Foreskin melanocyte (primary cell): ENCODE measurements at places on chromosomes 12 and 14.

DNA sequence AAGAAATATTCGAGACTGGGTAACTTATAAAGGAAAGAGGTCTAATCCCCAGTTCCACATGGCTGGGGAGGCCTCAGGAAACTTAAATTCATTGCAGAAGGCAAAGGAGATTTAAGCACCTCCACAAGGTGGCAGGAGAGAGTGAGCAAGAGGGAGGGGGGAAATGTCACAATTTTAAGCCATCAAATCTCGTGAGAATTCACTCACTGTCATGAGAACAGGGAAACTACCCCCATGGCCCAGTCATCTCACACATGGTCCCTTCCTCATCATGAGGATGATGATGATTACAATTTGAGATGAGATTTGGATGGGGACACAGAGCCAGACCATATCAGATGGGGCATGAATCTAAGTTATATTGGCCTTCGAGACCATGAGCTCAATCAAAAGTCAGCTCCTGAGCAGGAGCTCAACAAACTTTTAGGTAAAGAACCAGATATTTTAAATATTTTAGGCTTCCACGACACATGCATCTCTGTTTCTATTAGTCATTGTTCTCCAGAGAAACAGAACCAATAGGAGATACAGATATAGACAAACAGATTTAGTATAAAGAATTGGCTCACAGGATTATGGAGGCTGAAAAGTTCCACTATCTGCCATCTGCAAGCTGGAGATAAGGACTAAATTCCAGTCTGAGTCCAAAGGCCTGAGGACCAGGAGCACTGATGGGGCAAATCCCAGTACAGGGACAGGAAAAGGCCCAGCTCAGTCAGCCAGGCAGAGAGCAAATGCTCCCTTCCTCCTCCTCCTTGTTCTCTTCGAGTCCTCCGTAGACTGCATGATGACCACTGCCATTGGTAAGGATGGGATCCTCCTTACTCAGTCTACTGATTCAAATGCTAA lies 24.9 kb downstream of the DGLUCY start:
- no peak for DNase-seq

- DNase-seq, result no peak
These were observed 273.1 kb downstream of the DIO2 start for GRCh38 chr14:79938185-79938584.

DNA sequence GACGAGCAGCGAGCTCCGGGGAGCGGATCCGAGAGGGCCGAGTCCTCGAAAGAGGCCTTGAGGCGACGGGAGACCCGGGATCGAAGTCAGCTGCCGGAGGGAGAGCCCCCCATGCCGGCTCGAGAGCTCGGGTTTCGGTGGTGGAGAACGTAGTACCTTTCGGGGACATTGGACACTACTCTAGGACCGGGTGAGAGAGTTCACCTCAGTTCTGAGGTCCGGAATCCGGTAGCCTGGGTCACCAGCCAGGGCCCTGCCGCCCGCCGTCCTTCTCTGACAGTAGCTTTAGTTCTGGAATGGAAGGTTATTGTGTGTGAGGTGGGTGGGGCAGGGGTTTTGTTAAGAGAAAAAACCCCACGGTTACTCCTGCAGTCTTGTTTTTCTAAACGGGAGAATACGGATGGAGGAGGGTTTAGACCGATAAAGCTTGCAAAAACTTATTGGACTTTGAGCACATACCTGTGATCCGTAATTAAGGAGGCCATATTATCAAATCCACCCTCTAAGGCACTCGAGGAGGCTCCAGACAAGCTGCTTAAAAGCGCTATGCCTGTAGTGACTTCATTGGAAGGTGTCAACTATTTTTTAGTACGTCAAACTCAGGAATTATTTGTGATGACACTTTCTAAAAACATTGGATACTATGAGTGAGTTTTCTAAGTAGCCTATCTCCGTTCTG lies 765 bp downstream of the SCYL2 start:
- DNase-seq, result no peak

DNA sequence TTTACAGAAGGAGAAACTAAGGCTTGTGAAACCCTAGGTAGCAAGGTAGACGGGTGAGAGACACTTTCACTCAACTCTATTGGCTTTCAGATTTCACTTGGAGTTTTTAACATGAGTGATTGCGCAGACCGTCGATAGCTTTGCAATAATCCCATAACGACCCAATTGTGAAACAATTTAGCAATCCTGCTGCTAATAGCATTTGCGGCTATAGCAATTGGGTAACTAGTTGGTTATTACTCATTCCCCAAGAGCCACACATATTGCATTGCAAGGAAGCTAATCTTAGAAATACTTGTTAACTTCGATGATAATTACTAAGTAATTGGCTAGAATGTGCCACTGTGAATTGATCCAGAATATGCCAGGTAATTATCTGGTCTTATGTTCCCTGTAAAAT lies 159.9 kb upstream of the NOS1 start:
- no peak for DNase-seq
